ENCODE measurements at places on chromosomes 16 and 17. TPM values are rescaled to one million over a fixed set of nuclear protein-coding genes. Genes with fewer than 3 reads are reported as not detected.

DNA sequence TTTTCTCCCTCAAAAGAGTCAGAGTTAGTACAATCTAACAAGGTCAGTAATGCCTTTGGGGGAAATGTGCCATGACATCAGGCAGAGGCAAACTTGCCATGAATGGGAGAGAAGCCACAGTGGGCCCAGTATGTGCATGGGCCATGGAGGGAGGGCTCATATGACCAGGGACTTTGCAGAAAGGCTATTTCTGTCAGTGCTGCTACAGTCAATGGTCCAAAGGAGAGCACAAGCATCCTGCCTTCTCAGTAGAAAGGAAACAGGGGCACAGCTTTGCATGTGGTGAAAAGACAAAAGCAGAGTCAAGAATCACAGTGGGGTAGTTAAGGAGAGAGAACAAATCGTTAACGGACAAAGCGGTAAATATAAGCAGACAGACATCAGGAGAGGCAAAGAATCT is 11.2 kb upstream of the CORO6 start:
- no peak for DNase-seq

Gene SLC2A4
- 0.25 TPM for total RNA-seq

GRCh38 chr16:67882374-67883145 is 2.1 kb upstream of the NRN1L start:
- no peak for DNase-seq

Gene MMP28
- 0.41 TPM for total RNA-seq

Gene PRSS53
- 8.6 TPM for total RNA-seq

GRCh38 chr17:40550608-40551007 is 14.7 kb downstream of the CCR7 start:
- DNase-seq: no peak

DNA sequence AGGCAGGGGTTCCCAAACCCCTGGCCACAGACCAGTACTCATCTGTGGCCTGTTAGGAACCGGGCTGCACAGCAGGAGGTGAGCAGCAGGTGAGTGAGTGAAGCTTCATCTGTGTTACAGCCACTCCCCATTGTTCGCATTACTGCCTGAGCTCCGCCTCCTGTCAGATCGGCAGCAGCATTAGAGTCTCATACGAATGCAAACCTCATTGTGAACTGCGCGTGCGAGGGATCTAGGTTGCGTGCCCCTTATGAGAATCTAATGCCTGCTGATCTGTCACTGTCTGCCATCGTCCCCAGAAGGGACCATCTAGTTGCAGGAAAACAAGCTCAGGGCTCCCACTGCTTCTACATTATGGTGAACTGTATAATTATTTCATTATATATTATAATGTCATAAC is 25.1 kb upstream of the RMI2 start:
- DNase-seq: no peak

- DNase-seq: no peak
Observed at GRCh38 chr16:62665269-62665668, 629.0 kb upstream of the CDH8 start.

- no peak for DNase-seq
Observed at GRCh38 chr17:55430541-55431288, 9.1 kb upstream of the MMD start.

GRCh38 chr17:77470800-77471733 is 330.3 kb downstream of the SEC14L1 start:
- DNase-seq: peak; percentile 36

Gene HP
- total RNA-seq: not detected

Gene FBXW10B
- total RNA-seq: 0.36 TPM

DNA sequence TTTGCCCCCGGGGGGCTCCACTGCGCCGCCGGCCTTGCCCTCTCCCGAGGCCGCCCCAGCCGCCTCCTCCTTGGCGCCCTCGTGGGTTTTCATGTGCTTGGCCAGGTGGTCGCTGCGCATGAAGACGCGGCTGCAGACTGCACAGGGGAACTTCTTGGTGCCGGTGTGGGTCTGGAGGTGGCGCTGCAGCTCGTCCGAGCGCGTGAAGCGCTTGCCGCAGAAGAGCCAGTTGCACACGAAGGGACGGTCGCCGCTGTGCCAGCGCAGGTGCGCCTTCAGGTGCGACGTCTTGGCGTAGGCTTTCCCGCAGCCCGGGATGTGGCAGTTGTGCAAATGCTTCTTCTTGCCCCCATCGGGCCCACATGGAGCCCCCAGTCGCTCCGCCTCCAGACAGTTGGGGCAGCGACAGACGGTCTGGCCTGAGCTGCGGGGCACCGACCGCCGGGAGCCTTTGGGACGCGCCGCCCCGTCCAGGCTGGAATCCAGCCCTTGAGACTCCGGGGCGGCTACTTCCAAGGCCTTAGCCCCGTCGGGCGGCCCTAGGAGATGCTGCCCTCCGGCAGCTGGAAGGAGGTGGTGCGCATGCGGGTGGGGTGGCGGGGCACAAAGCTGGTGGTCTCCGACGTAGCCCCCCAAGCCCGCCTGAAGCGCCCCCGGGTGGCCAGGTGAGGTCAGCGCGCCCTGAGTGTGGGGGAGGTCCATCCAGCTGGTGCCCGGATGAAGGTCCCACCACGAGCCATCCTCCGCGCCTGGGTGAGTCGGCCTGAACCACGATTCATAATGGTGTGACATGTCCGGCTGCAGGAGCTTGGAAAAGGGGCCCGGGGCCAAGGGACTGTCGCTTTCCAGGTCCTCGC is 3.4 kb downstream of the SP6 start:
- peak; percentile 54 for DNase-seq

Gene CD79B
- 31.6 TPM for total RNA-seq

- peak; percentile 76 for DNase-seq
Observed at GRCh38 chr17:42706732-42707131, 24.4 kb downstream of the CNTNAP1 start.

Measured in activated CD8-positive, alpha-beta T cell treated with anti-CD3 and anti-CD28 coated beads for 36 hours (primary cell).